HFFc6 (cell line): ENCODE measurements at places on chromosomes 16 and 17.
A peak's percentile ranks its signal among the peaks of the same experiment; 100 is the strongest.

DNA sequence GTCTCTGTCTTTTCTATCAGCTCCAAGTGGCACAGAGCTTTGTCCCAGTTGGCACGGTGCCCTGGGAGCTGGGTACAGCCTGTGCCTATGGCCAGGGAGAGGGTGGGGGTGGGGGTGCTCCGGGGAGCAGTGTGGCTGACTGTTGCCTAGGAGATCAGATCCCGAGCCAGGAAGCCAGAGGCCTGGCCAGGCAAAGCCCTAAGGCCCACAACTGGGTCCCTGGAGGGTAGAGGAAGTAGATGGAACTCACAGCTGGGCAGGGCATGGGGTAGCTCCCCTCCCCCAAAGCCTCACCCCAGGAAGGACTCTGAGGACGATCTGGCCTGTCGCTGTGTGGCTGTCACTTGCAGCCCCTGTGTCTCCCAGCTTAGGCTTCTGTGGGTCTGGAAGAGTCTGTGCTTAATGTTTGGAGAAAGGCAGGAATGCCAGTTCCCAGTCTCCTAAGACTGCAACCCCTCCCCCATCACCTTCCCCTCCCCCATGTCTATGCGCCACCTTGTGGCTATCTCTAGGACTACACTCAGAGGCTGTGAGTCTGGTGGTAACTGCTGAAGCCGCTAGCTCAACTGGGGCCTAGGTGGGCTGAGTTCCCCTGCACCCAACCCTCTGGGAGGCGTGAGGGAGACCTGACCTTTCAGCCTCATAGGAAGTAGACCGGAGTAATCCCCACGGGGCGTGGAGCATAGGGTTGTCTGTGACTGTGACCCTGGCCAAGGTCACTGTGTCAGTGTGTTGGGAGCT is 12.6 kb downstream of the THRA start:
- DNase-seq: no peak

- DNase-seq: no peak
Observed at GRCh38 chr16:47262938-47263337, 119.2 kb upstream of the NETO2 start.

- DNase-seq: no peak
Observed at GRCh38 chr16:73064994-73065545, 17.1 kb upstream of the ZFHX3 start.

DNA sequence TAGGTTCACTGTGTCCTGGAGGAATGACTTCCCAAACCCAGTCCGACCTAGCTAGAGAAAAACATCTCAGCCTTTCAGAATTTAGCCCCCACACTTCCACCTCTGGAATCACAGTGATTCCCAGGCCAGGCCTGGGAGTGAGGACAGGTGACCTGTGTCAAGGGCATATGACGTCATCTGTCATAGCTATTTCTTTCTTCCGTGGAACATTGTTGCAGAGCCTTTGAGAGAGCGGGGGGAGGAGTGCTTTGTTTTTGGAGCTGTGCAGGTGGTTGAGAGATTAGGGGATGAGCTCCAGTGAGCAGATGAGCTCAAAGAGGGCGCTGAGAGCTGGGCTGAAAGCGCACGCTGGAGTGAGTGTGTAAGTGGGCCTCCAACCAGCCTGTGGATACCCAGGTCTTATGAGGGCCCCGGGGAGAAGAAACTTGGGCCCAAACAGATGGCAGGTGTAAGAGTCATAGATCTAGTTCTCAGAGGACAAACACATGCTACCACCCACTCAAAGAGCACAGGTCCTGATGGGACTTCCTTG is 344.8 kb downstream of the SNX29 start:
- no peak for DNase-seq

DNA sequence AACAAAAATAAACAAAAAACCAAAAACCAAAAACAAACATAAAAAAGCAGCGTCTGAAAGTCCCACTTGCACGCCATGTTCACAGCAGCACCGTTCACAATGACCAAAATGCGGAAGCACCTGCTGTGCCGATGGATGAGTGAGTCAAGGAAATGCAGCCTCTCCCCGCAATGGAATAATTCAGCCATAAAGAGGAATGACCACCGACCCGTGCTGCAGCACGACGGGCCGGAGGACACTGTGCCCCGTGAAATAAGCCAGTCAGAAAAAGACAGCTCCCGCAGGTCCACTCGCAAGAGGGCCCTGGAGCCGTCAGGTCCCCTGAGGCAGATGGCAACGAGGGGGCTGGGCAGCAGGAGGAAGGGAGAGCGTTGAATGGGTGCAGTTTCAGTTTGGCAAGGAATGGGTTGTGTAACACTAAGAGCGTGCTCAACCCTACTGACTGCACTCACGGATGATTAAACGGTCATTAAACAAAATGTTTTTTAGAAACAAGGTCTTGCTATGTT is 5.1 kb downstream of the CLCN7 start:
- DNase-seq: no peak

GRCh38 chr17:39576187-39576586 is 31.5 kb downstream of the NEUROD2 start:
- DNase-seq: peak; percentile 5

DNA sequence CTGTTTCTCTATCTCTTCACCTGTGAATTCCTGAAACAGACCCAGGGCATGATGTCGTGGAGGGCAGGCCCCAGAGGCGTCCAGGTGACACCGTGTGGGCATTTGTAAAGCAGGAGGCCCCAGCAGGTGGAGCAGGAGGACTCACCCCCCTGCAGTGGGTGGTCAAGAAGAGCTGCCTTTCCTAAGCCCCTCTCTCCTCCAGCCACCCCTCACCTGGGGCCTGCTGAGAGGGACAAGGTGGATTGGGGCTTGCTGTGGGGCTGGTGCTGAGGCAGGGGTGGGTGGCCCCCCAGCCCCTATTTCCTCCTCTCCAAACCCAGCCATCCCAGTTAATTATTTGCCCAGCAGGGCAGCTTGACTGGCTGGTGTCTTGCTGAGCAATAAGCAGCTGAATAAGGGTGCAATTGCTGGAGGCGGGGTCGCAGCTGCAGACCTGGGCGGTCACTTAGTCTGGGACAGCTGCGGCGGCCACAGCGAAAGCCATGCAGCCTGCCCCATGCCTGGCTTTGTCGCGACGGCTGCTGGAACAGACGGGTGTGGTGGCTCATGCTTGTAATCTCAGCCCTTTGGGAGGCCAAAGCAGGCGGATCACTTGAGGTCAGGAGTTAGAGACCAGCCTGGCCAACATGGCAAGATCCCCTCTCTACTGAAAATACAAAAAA is 56.4 kb downstream of the JPH3 start:
- DNase-seq: no peak

- no peak for DNase-seq
Observed at GRCh38 chr17:78990349-78991016, 10.8 kb upstream of the LGALS3BP start.

DNA sequence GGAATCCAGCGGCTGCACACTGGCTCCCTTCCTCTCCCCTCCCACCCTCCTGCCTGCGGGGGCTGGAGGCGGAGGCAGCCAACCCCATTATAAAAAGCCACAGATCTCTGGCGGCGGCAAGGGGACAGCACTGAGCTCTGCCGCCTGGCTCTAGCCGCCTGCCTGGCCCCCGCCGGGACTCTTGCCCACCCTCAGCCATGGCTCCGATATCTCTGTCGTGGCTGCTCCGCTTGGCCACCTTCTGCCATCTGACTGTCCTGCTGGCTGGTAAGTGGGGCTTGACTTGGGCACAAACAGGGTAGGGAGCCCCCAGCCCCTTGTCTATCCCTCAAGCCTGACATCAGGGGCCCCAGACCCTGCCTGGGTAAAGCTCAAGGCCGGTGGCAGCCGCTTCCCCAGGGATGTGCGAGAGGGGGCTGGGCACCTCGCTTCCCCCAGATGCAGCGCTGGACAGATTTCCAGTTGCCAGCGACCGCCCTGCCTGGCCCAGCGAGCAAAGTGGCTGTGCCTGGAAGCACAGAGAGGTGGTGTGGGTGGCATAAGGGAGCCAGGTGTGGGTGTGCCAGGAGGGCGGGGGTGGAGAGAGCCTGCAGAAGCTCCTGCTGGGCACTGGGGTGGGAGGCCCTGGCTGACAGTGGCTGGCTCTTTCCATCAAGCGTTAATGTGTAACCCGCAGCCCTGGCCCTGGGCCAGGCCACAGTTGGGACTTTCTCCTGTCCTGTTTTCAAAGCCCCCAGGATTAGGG is at the start of gene CX3CL1:
CX3CL1 (plus strand) TSS at position 119 of the 745 bp plus-strand sequence; CDS start at position 198, 79 bp downstream.
- DNase-seq: peak; percentile 21

GRCh38 chr17:57524839-57525568 is 220.1 kb downstream of the CCDC182 start:
- DNase-seq: no peak

GRCh38 chr17:69581061-69581961 is 166.8 kb downstream of the MAP2K6 start:
- DNase-seq: no peak

GRCh38 chr17:42459256-42459800 is 650 bp downstream of the ATP6V0A1 start:
- peak; percentile 50 for DNase-seq

GRCh38 chr17:48994549-48995303 is 2.5 kb upstream of the IGF2BP1 start:
- no peak for DNase-seq

- no peak for DNase-seq
Observed at GRCh38 chr16:35911899-35912298, 2452.5 kb downstream of the TP53TG3F start.

GRCh38 chr17:45162025-45162687 is 481 bp downstream of the HEXIM2 start:
- no peak for DNase-seq

GRCh38 chr16:85746460-85747215 is 4.3 kb downstream of the C16orf74 start:
- peak; percentile 27 for DNase-seq

GRCh38 chr17:45022288-45022648 is 29.2 kb downstream of the DCAKD start:
- DNase-seq: no peak

GRCh38 chr17:67253384-67253783 is 8.4 kb upstream of the HELZ start:
- no peak for DNase-seq

GRCh38 chr16:11272484-11272883 is 945 bp downstream of the PRM3 start:
- DNase-seq: no peak

DNA sequence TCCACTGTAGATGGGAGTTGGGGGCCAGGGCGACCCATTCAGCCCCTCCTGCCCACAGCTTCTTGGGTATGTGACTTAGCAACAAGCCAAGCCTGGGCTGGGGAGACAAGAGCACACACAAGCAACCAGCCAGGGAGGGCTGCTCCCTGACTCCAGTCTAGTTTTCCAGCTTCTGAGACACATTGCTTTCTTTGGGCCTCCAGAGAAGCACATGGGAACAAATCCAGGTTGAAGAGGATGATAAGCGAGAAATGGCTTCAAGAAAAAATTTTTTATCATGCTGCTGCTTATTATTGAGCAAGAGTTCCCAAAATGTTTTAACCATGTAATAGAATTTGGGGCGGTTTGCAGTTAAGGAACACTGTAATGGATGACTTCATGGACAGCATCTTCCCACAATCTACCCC is 173.7 kb downstream of the SOX9 start:
- no peak for DNase-seq

- DNase-seq: no peak
Observed at GRCh38 chr16:87195161-87195560, 122.0 kb downstream of the C16orf95 start.

GRCh38 chr17:59767176-59767575 is 59.7 kb downstream of the VMP1 start:
- DNase-seq: no peak

DNA sequence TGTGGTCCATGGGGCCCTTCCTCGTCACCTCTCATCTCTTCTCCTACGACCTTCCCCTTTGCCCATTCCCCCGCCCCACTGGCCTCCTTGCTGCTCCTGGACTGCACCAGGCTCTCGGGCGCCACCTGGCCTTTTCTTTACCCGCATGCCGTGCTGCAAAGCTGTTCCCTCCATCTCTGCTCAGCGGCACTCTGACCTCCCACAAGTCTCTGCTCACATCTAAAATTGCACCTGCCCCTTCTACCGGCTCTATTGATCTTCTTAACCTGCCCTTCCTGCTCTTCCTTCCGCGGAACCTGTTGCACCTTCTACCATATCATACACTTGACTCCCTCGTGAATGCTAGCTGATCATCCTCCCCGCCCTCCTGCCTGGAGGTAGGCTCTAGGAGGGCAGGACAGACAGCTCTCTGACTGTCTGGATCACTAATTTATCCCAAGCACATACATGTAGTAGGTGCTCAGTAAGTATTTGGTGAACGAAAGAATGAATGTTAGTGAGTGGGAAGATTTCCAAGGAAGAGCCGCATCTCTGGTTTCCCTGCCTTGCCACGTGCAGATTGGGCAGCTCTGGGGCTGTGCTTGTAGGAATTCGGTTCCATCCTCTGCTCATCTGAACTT is 17.3 kb downstream of the DNAH17 start:
- no peak for DNase-seq

GRCh38 chr16:76204249-76204648 is 73.0 kb upstream of the CNTNAP4 start:
- no peak for DNase-seq

DNA sequence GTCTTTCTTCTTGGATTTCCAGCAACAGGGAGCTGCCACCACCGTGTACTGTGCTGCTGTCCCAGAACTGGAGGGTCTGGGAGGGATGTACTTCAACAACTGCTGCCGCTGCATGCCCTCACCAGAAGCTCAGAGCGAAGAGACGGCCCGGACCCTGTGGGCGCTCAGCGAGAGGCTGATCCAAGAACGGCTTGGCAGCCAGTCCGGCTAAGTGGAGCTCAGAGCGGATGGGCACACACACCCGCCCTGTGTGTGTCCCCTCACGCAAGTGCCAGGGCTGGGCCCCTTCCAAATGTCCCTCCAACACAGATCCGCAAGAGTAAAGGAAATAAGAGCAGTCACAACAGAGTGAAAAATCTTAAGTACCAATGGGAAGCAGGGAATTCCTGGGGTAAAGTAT is 389.0 kb downstream of the MAF start:
- no peak for DNase-seq

GRCh38 chr17:35265566-35266141 is 22.8 kb downstream of the SLFN5 start:
- DNase-seq: no peak

DNA sequence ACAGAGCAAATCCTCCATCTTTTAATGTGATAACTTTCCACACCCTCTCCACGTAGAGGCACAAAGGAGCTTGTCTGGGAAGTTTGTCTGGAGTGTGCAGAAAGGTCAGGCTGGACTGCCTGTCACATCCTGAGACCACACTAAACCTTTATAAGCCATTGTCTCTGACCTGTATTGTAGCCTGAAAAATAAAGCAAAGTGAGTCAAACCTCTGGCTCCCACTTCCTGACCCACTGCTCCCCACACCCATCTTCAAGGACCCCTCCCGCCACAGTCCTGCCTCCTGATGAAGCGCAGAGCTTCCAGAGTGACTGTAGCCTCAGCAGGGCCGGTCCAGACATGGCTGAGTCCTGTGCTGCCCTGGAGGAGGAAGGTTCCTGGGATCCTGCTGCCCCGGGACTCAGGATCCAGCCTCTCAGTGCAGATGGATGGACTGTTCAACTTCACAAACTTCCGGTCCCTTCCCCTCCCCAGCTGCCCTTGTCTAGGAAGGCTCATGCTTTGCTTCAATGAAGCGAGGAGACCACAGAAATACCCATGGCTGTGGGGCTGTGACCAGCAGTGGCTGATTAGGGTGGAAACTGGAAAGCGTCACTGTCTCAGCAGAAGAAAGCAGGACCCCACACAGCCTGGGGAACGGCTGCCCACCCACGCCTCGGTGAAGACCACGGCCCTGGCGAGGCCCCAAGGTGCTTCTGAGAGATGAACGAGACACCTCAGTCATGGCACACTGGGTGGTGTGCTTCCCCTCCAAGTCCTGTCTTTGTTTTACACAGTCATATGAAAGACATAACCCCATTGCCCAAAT is 30.9 kb upstream of the CLEC18B start:
- DNase-seq: no peak

- DNase-seq: peak; percentile 74
Observed at GRCh38 chr17:45394913-45395568, 37.6 kb downstream of the ARHGAP27 start.
